SJSA1 (cell line): ENCODE measurements at places on chromosomes 4 and X.

DNA sequence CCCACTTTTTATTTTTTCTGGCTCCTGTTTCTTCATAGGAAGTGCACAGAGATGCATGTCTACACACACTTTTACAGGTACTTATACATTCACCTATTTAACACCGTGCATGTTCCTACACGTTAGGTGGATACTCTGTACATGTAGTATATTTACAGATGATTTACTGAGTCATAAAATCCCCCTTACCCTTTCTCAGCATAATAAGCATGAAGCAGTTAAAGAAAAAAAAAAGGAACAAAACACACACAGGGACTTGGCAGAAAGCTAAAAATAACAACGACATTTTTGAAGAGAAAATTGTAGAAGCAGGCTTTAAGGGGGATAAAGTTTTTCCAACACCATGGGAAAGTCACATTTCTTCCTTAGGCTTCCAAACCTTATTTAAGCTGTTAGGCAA lies 96.4 kb upstream of the IQCM start:
- DNase-seq, result no peak

DNA sequence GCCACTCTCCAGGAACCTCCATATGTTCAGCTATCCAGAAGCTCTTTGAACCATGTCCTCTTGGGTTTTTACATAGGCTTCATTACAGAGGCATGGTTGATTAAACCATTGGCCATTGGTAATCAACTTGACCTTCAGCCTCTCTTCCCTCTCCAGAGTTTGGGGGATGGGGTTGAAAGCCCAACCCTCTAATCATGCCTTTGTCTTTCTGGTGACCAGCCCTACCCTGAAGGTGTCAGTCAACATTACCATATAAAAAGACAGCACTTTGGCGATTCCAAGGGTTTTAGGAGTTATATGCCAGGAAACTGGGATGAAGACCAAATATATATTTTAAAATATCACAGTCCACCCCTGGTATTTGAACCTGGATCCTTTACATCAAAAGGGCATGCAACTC lies 222.5 kb downstream of the CHIC1 start:
- DNase-seq, result no peak

DNA sequence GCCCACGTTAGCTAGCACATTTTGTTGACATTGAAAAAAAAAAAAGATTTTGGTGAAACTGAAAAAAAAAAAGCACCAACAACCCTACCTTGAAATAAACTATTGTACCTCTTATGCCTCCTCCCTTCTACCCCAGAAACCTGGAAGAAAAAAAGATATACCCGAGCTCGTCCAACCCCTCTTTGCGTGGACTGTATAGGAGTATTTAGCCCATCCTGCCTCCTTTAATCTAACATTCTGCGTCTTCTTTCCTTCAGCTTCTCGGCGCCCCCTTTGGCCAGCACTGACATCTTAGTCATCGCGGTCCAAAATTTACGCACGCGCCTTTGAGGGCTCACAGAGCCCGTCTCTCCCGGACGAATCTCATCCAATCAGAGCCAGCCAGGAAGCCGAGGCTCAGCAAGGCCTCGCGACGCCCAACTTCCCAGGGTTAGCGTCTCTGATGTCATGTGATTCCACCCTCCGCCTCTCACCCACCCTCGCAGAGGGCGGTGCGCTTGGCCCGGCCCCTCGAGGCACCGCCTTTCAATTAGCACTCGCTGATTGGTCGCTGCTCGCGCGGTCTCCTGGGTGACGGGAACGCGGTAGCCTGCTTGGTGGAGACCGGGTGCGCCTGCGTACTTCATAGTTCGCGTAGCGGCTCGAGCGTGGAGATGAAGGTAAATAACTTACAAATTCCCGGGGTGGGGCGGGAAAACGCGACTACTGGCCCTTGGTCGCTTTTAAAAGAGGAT lies at the start of gene WDR19:
Gene WDR19, plus strand, starts transcription at position 625 of the 734 bp plus-strand sequence. Its CDS starts 29 bp downstream, at position 654.
- peak; percentile 93 for DNase-seq

- no peak for DNase-seq
Measured at GRCh38 chrX:125203737-125204578, 115.7 kb upstream of the TEX13C start.

DNA sequence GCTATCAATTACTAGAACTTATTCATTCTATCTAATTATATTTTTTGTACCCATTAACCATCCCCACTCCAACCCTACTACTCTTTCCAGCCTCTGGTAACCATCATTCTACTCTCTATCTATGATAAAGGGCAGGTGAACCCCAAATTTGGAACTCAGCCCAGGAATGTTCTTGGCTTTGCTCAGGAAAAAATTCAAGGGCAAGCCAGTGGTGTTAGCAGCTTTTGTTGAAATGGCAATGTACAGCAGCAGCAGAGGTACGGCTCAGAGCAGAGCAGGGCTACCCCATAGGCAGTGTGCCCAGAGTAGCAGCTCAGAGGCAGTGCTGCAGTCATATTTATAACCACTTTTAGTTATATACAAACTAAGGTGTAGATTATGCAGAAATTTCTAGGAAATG lies 138.2 kb downstream of the RNF150 start:
- DNase-seq, result no peak

DNA sequence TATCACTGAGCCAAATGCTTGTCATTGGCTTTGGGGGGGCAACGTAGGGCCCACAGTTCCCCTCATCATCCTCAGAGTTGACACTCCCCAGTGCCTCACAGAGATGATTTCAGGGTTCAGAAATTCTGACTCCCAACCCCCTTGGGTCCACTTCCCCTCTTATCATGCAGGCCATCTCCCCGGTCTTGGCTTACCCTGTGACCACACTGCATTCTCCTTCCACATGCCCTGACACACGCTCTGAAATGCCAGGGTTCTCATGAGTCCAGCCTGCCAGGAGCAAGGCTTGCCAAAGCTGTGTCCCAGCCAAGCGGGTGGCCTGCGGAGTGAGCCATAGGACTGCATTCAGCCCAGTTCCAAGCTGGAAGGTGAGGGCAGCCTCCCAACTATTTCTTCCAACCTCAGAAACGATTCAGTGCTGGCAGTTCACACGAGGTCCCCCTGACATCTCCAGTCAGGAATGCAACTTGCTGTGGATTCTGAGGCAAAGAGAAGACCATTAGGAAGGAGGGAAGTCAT lies 101.2 kb downstream of the SMIM20 start:
- DNase-seq, result no peak

DNA sequence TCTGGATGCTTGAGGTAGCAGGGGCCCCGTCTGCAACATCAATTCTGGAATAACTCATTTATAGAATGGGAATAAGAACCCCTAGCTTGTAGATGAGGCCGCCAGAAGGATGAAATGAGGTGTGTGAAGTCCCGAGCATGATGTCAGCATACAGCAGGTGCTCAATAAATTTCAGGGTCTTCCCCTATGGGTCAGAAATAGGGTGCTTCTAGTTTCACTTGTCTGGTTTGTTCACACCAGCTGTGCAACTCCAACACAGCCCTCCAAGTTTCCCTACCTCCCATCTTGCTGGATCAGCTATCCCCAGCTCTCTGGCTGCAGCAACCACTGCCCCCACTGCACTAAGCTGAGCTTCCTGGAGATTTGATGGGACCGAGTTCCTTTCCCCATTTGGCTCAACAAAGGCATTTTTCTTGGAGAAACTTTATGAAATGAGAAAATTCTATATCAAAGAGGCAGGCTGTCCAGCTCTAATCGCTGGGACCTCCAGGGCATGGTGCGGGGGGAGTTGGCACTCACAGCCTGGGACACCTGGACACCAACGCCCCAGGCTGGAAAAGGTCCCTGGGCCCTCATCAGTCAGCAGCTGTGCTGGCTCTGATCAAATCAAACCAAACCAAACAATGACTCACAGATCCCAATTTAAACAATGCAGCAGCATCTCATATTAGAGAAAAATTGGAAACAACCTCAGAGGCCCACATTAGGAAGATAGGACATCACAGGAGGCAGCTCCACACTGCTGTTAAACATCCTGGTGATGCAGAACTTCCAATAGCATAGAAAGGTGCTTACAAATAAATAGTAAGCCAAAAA lies 13.3 kb downstream of the SLC2A9 start:
- no peak for DNase-seq

DNA sequence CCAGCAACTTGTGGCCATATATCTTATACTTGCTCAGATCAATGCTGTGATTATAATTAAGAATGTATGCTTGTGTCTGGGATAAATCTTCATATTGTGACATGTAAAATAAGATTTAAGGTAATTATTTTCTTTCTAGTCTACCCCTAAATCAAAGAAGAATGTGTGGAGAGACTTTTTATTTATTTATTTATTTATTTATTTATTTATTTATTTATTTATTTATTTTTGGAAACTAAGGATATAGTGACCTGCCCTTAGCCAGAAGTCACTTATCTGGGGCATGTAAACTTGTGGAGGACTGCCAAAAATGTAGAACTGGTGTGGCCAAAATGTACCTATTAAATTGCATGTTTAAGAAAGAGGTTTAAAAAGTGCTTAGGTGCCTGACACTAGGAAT lies 144.3 kb downstream of the BEND2 start:
- DNase-seq, result no peak

DNA sequence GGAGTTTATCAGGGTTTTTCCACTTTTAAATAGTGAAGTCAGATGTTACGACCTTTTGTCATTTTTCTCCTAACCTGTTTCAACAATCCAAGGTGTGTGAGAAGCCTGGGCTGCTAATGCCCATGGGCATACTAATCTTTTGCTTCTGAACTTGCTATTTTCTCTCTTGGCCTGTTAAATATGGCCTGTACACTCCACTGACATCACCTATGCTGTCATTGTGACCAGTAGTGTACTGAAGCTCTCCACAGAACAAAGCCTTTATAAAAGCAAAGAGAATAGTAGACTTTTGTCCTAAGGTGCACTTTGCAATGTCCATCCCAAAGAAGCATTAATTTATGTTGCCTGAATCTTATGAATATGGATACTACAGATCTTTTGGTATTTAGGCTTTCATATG lies 1490.5 kb downstream of the STIM2 start:
- DNase-seq, result no peak
